T-helper 9 cell (primary cell): ENCODE measurements at places on chromosomes 1 and 21.

- DNase-seq, result no peak
Observed at GRCh38 chr1:229295745-229296144, 24.8 kb downstream of the RAB4A start.

DNA sequence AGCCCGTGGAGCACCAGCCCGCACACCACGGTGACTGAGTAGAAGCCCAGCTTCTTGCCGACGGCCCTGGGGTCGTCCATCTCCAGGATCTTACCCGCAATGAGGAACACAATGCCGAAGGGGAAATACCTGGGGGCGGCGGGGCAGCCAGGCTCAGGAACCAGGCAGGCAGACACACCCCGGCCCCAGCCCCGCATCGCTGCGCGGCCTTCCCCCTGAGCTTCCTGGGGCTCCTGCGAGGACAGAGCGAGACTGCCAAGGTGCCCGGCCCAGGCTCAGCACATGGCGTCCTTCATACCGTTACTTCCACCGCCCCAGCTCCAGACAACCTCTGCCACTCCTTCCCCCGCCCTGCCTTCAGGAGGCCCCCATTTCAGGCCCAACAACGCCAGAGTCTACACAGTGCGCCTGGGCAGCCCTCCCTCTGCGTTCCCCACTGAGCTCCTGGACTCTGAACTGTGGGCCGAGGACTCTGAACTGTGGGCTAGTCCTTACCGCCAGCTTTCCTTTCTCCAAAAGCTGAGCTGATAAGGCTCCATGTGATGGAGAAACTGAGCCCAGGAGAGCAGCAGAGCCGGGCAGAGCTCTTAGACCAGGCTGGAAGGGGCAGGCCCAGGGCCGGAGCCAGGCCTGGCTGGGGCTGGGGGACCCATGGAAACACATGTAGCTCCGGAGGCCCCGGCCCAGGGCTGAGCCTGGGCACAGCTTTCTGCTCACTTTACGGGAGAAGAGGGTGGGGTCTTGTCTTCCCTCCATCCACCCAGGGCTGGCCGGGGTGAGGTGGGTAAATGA is 30.8 kb downstream of the PODN start:
- DNase-seq, result no peak

DNA sequence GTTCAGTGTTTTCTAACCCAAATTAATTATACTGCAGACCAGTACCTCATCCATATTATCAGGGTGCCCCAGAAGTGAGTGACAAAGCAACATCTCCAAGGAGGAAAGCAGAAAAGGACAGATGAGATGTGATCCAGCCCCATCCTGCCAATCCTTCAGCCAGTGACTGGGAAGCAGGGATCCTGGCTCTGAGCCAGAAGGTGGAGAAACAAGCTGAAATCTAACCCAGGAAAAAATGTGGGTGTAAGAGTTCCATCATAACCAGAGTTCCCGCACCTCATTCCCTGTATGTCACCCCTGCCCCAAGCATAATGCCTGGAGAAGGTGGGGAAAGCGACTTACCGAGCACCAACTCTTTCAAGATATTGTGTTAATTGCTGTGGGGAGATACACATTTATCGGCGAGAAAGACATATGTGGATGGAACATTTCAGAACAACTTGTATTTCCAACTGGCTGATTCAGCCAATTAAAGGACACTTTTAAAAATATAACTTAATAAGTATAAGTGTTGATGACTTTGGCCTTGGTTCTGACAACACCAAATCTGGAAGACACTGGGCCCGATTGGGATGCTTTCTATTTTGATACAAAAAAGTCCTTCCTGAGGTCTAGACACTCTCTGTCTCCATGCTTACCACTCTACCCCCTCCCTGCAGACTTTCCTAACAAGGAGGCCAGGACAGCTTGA is 14.9 kb downstream of the PLEKHA6 start:
- no peak for DNase-seq

GRCh38 chr1:156660752-156661112 is 16.5 kb downstream of the NES start:
- DNase-seq, result no peak

GRCh38 chr1:204075139-204075521 is 2.2 kb downstream of the SOX13 start:
- no peak for DNase-seq

- DNase-seq, result no peak
Observed at GRCh38 chr1:247332623-247333361, 1.1 kb upstream of the ZNF496 start.

DNA sequence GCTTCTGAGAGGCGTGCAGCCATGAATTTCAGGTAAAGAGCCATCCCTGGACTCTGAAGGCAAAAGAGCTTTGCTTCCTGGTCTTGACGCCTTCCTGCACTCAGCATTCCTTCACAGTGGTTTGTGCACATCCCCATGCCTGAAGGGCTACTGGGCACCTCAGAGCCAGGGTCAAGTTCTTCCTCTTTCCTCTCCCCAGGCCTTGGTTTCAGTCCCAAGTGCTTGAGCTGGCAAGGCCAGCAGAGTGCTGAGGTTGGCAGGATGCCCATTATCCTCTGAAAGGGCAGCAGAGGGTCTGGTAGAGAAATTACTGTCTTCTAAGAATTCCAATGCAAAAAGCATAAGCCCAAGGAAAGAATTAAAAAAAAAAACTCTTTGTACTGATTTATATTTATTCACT is 1064.9 kb downstream of the TTLL7 start:
- no peak for DNase-seq

DNA sequence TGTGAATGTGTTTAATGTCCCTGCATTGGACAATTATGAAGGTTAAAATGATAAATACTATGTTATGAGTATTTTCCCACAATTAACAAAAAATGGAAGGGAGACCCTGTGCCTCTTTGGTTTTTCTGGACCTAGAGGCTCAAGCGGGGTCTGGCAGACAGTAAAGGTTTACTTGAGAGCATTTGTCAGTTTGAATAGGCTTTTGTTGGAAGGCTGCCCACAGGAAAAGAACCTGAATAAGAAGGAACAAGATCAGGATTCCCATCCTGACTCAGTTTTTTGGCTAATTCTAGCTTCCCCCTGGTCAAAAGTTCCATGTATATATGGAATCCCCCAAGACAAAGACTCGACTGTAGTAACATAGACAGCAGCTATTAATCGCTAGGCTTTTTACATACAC is 150.9 kb upstream of the JUN start:
- DNase-seq, result no peak

DNA sequence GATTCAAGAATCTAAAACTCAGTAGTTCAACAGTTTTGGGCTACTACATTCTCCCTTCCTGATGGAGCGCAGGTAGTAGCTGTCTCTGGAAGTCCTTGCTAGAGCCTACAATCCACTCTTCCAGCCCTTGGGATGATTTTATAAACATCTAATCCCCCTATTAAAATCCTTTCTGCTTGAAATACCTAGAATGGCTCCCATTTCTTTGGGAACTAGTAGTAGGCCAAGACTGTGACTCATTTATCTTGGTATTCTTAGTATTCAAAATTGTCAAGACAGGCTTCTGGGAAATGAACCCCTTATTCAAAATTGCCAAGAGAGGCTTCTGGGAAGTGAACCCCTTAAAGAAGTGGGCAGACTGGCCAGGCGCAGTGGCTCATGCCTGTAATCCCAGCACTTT is 142.5 kb upstream of the FGGY start:
- DNase-seq, result no peak

GRCh38 chr21:10627316-10627863 is 106.0 kb downstream of the TPTE start:
- no peak for DNase-seq

DNA sequence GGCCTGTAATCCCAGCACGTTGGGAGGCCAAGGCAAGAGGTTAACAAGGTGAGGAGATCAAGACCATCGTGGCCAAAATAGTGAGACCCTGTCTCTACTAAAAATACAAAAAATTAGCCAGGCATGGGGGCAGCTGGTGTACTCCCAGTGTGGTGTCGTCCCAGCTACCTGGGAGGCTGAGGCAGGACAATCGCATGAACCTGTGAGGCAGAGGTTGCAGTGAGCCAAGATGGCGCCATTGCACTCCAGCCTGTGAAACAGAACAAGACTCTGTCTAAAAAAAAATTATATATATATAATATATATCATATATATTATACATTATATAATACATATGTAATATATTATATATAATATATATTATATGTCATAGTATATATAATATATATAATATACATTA is 249.2 kb upstream of the TPTE start:
- DNase-seq, result no peak

DNA sequence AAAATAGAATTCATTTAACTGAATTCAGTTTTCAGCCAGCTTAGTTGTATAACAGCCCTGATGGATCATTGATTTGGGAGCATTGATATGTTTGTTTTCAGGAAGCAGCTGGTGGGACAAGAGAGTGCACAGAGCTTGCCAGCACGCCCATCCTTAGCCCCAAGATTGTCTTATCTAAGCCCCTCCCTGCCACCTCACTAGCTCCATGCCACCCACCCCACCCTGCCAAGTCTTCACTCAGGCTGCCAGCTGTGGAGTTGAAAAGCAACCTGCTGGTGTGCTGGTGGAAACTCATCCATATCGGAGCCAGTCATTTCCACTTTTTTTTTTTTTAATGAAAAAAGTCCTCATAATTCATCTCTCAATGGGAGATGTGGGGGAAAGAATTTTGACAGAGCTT is 11.8 kb downstream of the KIRREL1 start:
- DNase-seq, result no peak

GRCh38 chr1:155011437-155012025 is 8.9 kb downstream of the ZBTB7B start:
- no peak for DNase-seq

DNA sequence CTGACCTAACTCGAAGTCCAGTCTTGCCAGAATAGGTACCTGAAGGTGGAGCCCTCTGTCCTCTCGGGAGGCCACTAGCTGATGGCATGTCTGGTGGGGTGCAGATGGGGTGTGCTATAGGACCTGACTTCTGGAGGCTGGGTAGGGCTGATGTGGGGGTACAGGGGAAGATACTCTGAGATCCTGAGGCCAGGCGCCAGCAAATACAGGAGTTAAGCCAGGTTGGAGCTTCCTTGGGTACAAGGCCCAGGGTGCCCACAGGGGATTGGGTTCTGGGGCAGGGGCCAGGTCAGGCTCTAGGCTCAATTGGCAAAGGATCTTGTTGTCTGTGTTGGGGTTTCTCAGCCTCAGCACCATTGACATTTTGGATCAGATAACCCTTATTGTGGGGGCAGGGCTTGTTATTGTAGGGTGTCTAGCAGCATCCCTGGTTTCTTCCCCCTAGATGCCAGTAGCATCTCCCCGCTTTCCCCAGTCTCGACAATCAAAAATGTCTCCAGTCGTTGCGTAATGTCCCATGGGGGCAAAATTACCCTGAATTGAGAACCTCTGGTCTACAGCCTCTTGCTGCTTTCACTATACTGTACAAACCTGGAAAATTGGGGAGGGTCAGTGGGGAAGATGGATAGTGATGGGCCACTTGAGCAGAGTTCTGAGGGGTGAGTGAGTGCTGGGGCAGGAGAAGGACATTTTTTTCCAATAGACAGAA is 9.2 kb downstream of the PTPRF start:
- DNase-seq, result no peak

GRCh38 chr1:116679091-116679827 is 11.7 kb upstream of the IGSF3 start:
- no peak for DNase-seq

- DNase-seq, result no peak
Observed at GRCh38 chr1:215665215-215665614, 98.1 kb downstream of the KCTD3 start.

DNA sequence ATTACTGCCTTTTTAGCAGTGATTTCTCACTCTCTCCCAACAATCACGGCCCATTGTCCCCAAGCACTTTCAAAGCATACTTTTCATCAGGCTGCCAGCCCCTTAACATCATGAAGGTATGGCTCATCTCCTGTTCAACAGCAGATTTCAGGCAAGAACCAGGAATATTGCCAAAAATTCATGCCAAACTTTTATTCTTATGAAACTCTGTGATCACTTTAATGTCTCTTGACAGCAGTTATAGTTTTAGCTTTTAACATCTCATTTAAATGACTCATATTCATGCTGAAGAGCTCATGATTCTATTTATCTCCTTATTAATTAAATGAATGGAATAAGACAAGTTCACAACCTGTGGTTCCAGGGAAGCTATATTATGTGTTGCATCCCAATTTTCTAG is 235.1 kb downstream of the GRIK1 start:
- no peak for DNase-seq

GRCh38 chr1:200432586-200432985 is 22.8 kb upstream of the ZNF281 start:
- DNase-seq, result no peak

DNA sequence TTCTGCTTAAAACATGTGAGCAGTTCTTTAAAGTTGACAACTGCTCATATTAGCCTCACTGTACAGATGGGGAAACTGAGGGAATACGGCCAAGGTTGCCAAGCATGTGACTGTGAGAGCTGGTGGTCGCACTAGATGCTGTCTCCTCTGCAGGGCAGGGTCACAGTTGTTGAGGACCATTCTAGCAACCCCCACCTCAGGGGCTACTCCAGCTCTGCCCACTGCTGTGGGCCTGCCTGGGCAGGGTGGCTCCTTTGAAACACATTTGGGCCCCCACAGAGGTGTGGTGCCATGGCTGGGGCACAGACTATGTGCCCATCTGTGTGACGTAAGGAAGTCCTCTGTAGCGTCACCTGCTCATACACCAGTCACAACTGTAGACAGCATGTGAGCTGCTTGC is 779 bp downstream of the THEM5 start:
- DNase-seq, result no peak

DNA sequence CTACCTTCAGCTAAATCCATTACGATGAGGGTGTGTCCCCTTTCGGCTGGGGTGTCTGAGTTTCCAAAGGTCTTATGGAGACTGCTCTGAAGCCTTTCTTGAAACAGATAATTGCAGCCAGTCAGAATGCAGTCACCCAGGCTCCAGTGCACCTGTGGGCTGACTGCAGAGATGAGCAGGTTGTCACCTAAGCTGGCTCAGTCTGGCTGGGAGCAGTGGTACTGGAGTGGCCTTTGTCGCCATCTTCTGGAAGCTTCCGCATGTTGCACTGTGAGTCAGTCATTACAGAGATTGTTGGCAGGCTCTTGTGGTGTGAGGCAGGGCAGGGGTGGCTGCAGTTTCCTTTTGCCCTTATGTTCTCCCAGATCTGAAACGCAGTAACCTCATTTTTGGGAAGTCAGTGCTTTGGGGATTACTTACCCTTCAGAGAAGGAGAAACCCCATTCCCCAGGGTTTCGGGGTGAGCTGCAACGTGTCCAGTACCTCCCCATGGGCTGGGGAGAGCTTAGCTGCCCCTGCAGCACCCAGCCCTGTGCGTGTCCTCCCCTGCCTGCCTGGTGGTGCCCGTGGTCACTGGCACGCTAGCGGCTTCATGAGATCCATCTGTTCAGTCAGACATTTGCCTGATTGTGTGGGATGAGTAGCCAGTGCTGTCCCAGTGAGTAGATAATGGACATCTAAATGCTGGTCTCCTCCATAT is 48.0 kb downstream of the SMYD2 start:
- DNase-seq, result peak; percentile 63

DNA sequence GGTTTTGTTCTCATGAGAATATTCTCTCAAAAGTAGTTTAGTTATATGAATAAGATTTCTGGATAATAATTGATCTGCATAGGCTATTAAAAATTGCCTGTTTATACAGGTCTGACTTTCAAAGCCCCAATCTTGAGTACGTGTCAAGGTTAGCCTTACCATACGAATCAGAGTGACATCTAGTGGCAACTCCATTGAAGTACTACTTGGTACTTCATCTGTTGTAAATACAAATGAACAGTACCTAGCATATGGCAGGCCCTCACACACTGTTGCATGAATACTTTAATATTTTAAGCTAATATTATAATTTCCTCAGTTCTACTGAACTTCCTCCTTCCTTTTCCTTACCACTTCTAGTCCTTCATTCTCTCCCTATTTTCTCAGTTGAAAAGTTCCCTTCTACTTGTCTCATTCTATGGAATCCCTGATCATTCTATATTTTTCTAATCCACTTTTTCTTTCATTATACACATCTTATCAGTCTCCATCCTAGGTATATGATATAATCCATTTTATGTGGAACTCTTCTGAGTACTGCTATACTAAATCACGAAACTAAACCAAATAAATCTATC is 101.2 kb downstream of the AKT3 start:
- DNase-seq, result no peak
